AG08395 (cell line): ENCODE measurements at places on chromosomes 6 and 20.

DNA sequence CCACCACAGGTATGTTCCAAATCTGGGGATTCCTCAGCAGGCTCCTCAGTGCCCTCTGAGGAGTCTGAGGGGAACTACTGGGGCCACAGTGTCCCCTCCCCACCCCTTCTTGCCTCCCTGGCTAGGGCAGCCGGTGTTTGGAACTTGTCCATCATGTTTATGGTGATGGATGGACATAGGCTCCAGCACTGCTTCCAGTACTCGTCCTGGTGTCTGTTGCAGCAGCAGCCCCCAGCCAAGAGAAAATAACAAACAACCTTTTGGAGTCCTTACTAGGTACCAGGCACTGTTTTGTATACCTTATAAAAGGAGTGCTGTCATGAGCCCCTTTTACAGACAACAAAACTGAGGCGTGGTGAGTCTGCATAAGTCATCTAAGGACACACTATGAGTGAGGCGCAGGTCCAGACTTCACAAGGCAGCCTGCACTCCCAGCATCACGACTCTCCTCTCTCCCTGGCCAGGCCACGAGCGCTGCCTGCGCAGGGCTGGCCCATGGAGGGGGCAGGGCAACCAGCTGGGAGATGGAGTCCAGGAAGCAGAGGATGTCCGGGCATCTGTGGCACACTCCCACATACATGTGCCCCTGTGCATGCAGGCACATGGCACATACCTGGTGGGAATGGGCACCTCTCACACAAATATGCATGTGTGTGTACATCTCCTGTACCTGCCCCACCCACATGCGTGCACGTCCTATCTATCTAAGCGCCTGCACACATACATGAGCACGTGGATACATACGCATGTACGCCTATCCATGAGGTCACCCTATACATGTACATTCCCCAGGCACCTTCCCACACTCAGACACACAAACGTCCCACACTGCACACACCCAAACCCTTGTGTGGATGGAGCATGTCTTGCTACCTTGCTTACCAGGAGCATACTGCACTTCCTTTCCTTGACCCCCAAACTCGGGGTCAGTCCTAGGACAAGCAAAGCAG, 152.7 kb downstream of the VEGFA start:
- no peak for DNase-seq

GRCh38 chr20:49590163-49591017, 22.5 kb upstream of the PTGIS start:
- DNase-seq = no peak

GRCh38 chr6:1596088-1596852, 13.4 kb upstream of the FOXC1 start:
- DNase-seq = peak; percentile 75

DNA sequence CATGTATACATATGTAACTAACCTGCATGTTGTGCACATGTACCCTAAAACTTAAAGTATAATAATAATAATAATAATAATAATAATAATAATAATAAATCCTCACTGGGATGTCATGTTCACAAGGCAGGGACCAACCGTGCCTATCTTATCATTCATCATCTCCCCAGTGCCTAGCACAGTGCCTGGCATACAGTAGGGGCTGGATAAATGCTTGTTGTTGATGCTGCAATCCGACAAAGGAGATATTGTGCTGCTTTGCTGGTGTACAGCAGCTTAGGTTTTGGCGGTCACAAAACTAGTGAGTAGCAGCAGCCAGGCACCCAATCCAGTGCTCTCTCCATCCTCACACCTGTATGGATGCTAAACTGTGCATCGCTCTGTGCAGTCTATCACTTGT, 94.1 kb upstream of the ASF1A start:
- no peak for DNase-seq

DNA sequence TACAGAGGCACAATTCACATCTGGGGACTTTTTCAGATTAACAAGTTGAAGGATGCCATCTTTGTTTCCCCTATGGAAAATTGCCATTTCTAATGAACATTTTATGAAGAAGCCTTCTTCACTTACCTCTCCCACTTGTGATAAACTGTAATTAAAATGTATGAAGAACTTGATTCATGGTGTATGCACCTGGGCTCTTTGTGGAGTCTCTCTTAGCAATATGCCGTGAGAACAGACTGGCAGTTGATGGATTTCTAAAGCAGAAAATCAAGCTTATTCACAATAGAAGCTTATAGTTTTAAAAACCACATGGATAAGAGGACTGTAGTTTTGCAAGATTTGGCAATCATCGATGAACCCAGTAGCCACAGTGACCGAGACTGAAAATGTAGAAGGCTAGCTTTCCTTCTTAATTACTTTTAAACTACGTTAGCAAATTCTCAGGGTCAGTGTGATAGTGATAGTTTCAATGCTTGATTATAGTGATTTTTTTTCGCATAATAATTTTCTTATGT, 270.6 kb downstream of the PRL start:
- no peak for DNase-seq

DNA sequence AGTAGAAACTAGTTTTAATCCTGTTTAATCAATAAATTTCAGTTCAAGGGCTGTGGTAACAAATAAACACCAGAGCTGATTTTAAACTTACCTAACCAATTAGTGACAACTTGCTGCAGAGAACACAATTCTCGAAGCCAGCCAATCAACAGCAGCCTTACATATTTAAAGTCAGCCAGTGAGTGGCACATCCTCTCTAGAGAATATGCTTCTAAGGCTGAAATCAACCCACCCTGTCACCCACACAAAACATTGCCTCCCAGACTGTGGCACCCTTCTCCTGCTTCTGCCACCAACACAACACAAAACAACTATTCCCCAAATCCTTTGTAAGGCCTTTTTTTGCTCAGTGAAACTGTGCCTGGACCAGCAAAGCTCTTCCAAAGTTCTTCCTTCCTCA, 306.0 kb downstream of the EYA4 start:
- no peak for DNase-seq

DNA sequence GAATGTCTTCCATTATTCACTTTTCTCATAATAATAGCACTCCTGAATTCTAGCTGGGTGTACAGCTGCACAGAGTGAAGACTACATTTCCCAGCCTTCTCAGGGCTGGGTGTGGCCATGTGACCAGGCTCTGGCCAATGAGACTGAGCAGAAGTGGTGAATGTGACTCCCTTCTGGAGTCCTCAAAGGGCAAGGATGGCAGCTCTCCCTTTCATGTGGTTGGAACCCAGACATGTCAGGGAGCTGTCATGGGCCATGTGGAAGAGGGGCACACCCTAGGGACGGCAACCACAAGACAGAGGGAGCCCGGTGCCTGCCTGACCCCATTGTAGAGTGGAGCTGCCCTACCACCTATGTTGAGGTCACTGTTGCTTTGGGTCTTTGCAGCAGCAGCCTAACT, 312.8 kb upstream of the SULF2 start:
- no peak for DNase-seq

GRCh38 chr20:58544286-58544685, 29.1 kb upstream of the APCDD1L start:
- DNase-seq = no peak

DNA sequence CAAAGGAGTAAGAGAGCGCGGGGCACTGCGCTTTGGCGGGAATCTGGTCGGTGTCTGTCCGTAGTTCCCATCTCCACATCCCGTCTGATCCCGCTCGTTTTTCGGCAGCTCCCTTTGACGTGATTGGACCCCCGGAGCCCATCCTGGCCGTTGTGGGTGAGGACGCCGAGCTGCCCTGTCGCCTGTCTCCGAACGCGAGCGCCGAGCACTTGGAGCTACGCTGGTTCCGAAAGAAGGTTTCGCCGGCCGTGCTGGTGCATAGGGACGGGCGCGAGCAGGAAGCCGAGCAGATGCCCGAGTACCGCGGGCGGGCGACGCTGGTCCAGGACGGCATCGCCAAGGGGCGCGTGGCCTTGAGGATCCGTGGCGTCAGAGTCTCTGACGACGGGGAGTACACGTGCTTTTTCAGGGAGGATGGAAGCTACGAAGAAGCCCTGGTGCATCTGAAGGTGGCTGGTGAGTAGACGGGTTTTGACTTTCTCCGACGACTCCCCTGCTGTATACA, 1.4 kb downstream of the BTN1A1 start:
- DNase-seq = peak; percentile 9

DNA sequence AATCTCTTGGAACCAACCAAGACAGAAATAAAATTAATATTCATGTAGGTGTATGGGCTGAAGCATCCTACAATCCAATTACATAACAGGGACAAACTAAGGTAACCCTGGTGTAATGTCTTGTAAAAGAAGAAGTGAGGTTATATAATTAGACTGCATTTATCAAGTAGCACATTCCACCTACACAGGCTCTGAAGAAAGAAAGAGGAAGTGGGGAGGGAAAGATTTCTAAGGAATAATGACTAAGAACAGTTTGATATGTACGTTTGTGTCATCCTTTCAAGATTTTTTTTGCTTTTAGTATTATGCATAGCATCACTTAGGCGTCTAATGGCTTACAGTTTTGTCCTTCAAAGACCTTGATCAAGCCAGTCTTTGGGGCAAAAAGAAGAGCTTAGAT, 139.7 kb downstream of the PLCB1 start:
- DNase-seq = no peak

DNA sequence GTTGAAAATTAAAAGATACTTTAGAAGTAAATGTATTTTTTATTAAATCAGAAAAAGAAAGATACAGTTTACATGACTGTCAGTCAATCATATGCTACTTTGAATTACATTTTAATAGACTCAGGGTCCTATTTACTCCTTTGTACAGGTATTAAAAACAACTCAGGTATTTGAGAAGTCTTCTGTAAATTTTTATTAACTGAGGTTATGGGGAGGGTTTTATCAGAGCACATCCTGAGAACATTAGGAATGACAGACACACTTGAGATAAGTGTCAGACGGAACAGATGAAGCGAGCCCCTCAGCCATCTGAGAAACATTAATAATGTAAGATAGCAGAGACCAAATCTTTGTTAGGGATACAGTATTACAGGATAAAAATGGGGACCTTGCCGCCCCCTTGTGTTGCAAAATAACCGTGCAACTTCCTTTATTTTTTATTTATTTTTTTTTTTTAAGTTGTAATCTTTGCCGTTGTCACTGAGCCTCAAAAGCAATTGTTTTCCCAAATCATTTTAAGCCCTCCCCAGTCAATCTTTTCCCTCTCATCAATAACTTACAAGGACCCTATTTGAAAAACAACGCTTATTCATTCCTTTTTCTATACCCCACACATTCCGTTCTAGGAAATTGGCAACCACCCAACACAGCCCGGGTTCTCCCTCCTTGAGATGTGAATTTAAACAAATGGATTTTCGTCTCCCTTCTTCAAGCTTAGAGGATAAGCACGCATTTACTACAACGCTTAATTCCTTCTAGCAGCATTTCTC, 126.7 kb downstream of the BCAS1 start:
- peak; percentile 54 for DNase-seq

DNA sequence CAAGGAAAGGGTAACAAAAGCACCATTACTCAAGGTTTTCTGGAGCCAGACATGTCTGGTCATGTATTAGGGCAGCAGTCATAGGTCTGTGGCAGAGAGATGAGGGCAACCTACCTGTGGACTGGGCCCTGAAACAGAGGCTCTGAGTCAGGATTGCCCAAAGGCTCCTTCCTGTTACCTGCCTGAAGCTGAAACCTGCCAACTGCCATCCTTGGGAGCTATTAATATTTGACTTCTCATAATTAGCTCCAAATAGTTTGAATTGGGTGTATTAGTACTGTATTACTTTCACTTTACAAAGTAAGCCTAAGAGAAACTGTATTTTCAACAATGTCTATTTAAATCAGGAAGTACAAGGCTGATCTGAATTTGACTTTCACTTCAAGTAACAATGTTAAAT, 72.0 kb upstream of the TBX18 start:
- DNase-seq = no peak

- DNase-seq = no peak
These were observed 308.3 kb downstream of the LAMA2 start for GRCh38 chr6:129191235-129191634.
